MG63 (cell line): ENCODE measurements at places on chromosomes 11 and 22. TPM values are rescaled to one million over a fixed set of nuclear protein-coding genes. Genes with fewer than 3 reads are reported as not detected.

DNA sequence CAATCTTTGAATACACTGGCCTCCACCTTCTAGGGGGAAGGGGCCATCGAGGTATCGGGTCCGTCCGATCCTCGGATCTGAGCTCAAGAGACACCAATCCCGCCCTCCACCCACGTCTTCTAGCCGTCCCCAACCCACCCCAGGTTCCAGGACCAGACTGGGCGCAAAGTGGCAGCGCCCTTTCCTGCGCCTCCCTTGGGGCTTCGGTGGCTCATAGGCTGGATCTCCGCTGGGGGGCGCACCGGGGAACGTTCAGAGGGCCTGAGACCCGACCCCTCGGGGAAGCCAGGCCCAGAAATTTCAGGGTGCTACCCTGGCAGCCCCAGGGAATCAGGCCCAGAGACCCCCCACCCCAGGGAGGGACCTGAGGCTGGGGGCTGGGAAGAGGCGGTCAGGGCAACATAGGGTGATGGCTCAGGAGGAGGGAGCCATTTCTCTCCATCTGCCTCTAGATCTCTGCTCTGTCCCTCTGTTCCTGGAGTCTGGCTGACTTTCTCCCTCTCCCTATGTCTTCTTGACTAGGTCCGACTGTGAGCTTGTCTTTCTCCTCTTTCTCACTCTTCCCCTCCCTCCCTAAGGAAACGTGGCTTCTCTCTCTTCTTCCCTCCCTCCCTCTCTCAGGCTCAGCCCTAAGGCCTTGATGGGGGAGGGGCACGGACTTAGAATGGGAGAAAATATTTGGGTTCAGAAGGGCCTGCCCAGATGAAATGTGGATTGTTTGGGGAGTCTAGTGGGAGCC, 1.1 kb downstream of the CREB3L1 start:
- peak; percentile 75 for DNase-seq

- DNase-seq = peak; percentile 17
These were observed 86.7 kb downstream of the OSBP2 start for GRCh38 chr22:30781271-30781875.

GRCh38 chr11:62048100-62048499, 75.7 kb upstream of the INCENP start:
- DNase-seq = no peak

- no peak for DNase-seq
These were observed 268.0 kb downstream of the CTTN start for GRCh38 chr11:70666311-70666710.

GRCh38 chr11:62607714-62608113, 4.9 kb downstream of the EML3 start:
- DNase-seq = no peak

DNA sequence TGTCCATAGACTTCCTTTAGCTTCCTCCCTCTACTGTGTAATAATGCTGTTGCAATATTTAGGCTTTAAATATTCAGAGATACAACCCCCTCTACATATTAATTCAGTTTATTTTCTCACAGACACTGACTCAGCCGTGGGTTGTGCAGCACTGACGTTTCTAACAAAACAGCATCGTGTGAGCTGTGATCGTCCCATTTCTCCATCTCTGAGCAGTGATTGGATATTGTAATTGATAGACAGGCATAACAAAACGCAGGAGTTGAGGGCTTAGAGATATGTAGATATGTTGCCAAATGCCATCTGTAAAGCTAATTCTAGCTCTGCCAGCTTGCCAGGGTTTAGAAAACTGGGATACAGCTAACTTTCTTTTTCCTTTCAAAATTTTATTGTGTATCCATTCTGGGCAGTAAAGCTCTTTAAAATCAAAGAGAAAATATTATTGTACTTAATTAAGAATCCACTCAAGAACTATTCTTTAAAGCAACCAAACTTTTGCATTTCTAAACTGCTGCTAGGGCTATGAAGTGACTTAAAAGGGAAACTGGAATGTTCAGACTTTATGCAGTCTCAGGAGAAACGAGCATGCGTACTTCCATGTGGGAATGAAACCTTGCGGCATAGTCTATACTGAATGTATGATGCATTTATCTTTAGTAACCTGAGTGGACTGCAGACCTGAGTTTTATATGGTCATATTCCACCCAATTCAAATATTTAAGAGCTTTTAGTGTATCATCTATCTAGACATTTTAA, 22.7 kb downstream of the BTBD10 start:
- DNase-seq = peak; percentile 62

The GLYATL2 gene
- total RNA-seq = not detected in 2 replicates

GRCh38 chr11:106917973-106918372, 100.3 kb downstream of the GUCY1A2 start:
- DNase-seq = no peak

The EFCAB6 gene
- 0.37 and 2.9 TPM in 2 replicates for total RNA-seq

DNA sequence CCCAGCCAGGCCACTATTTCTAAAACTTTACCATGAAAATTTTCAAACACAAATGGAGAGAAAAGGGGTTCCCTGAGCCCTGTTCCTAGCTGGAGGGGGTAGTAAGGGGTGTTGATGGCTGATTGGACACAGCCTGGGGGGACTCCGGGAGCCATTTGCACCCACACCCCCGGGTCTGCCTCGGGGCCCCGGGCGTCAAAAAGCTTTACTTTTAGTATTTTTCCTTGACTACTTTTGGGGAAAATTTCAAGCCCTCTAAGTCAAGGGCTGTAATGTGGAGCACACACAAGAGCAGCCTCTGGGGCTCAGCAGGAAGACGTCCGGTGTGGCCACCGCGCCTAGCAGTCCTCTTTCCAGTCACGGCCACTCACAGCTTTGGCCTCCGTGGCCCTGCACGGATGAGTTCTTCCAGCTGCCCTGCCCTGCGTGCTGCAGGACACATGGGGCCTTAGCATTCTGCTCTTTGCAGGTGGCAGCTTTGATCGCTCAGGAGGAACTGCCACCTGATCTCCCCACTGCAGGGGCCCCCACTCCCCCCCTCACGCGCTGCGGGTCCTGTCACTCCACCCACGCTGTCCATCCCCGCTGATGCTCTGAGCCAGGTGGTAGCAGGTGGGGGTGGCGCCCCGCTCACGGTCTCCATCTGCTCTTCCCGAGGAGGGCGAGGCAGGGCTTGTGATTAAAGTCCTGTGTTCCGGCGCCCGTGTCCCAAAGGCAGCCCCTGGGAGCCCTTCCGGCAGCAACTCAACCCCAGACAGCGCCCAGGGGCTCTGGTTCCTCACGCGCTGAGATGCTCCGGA, 14.4 kb downstream of the RNH1 start:
- DNase-seq = no peak

The ZBTB16 gene
- total RNA-seq = not detected in 2 replicates

DNA sequence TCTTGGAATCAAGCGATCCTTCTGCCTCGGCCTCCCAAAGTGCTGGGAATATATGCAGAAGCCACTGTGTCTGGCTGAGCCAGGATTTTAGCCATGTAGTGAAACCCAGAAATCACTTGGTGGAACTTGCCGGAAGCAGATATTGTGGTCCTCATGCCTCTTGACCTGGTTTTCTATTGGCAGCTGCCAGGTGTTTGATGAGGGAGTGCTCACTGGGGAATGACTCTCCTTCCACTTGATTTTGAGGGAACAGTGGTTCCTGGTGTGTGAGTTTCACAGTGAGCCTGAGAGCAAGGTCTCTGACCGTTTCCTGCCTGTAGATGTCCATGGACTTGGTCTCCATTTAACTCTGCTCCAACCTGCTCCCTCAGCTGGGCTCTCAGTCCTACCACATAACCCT, 34.7 kb upstream of the ELF5 start:
- DNase-seq = no peak

DNA sequence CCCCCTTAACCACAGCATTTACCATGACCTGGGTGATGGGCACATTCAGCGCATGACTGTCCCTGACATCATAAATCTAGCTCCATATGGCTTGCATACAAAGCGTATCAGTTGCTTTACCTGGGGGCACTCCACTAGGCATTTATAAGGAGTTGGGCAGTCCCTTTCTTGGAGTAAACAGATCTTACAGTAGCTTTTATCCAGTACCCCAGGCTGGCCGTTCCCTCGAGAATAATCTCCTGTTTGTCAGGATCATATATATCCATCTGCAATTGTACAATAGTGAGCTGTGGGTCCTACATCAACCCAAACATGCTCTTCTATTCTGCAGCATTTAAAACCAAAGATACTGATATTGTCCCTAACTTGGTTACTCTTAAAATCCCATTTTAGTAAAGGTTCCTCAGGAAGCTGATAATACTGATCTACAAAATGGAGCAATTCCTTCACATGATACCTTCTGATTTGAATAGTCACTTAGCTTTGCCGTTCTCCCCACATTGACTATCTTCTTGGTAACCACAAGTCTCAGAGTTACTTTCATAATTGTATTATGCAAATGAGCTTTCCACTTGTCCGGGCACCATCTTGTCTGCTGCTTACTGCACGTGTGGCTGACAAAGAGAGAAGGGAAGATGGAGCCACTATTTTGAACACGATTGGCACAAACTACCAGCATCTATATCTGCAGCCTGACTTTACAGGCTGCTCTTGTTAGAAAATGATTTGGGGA, 205.0 kb downstream of the CWF19L2 start:
- DNase-seq = no peak

The ZNRF3 gene
- 2.1 and 2.2 TPM in 2 replicates for total RNA-seq

- DNase-seq = peak; percentile 20
These were observed 153.9 kb upstream of the ZC3H12C start for GRCh38 chr11:109939166-109939810.

DNA sequence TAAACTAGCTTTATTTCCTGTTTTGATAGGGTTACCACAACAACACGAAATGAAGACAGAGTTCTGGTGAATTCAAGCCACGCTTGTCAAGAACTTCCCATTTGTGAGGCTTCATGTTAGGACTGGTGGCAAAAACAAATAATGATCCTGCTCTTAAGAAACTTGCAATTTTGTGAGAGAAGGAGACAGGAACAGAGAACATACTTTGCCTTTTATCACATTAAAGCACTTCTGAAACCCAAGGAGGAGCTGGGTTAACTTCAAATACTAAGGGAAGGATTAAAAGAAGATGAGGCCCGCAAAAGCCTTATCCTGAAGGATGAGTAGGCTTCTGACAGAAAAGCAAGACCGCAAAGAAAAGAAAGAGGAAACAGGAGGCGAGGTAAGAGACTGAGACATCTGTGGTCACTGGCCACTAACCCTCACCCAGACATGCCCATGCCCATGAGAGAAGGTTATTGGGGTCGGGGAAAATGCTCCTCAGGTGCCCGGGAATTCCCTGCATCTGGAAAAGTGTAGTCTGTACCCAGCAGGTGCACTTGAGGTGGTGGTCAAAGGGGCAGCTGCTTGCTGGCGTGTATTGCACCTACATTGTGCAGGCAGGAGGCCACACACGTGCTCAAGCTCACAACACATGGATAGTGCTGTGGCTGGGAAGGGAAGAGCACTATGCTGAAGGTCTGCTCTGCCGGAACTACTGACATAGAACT, 50.5 kb downstream of the MAPK1 start:
- no peak for DNase-seq

- no peak for DNase-seq
These were observed 639.3 kb upstream of the KIRREL3 start for GRCh38 chr11:127639916-127640315.

GRCh38 chr11:105790840-105791239, 181.0 kb downstream of the GRIA4 start:
- no peak for DNase-seq

GRCh38 chr11:19881177-19881576, 168.5 kb downstream of the NAV2 start:
- no peak for DNase-seq
